GM12878 (cell line): ENCODE measurements at places on chromosomes 12 and 14. TPM values are rescaled to one million over a fixed set of nuclear protein-coding genes. Genes with fewer than 3 reads are reported as not detected.

DNA sequence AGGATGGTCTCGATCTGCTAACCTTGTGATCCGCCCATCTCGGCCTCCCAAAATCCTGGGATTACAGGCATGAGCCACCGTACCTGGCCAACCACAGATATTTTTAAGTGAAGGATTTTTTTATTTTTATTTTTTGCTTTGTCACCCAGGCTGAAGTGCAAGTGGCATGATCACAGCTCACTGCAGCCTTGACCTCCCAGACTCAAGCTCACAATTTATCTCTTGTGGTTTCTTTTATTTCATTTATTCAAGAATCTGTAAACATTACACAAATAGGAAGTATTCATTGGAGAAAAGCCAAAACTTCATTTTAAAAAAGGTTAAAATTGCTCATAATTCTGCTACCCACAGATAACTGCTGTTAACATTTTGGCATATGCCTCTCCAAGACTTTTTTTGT is 13.3 kb downstream of the MOAP1 start:
- H3K36me3 ChIP-seq: no peaks in the 10 kb centered on the region
- H3K4me1 ChIP-seq: no peaks in the 10 kb centered on the region
- H3K4me3 ChIP-seq: no peak overlapping the region
- H3K27ac ChIP-seq: no peak overlapping the region
- no peak for DNase-seq

GRCh38 chr14:29908652-29909577 is 18.7 kb downstream of the PRKD1 start:
- H3K27me3 ChIP-seq: no peaks in the 10 kb centered on the region
- no peak overlapping the region for H3K27ac ChIP-seq
- no peak for DNase-seq
- H3K4me3 ChIP-seq: no peak overlapping the region

DNA sequence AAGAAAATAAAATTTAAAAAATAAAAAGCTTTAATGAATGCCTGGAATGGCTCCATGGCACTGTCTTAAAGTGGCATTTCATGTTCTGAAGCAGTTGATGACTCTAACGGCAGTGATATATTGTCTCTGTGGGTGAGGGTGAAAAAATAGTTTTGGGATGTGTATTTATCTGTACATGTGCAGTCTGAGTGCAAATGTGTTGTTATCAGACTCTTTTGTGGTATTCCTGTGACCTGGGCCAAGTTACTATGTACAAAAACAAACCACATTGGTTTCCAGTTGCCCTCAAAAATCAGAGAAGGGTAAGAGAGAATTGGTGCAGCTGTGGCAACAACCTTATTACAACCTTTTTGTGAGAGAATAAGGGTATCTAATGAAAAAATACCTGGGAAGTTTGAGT is 81.7 kb upstream of the CCDC91 start:
- no peak overlapping the region for H3K4me3 ChIP-seq
- no peaks in the 10 kb centered on the region for H3K36me3 ChIP-seq
- H3K4me1 ChIP-seq: no peaks in the 10 kb centered on the region
- H3K27ac ChIP-seq: no peak overlapping the region

- H3K36me3 ChIP-seq: no peaks in the 10 kb centered on the region
- DNase-seq: no peak
- no peaks in the 10 kb centered on the region for H3K4me1 ChIP-seq
- no peaks in the 10 kb centered on the region for H3K27me3 ChIP-seq
Measured at GRCh38 chr12:34298176-34298970, 276.1 kb downstream of the ALG10 start.

DNA sequence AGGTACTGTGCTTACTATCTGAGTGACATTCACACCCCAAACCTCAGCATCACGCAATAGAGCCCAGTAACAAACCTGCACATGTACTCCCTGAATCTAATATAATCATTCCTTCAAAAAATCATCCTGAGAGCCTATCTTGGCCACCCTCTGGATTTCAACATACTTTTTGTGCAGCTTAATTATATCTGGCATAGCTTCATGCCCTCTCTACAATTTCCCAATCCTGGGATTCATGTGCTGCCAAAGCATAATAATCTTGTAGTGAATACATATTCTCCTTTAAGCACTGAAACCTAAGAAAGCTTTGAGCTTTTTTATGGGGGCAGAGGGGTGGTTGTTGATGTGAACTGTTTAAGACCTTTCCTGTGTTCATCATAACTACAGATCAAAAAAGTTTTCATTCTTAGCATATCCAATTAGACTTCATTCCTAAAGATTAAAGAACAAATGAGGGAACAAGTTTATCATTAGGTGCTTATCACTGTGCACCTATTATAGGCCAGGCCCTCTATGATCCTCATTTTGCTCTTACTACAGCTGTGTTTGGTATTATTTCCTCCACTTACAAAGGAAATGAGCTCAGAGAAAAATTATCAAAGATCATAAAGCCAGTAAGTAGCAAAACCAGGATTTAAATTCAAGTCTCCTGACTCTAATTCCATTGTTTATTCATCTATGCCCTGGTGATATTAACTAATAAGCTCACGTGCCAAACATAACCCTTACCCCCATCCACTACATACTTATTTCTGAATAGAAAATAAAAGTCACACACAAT is 51.2 kb downstream of the SINHCAF start:
- H3K4me1 ChIP-seq: no peaks in the 10 kb centered on the region
- no peak overlapping the region for H3K4me3 ChIP-seq
- H3K36me3 ChIP-seq: no peaks in the 10 kb centered on the region
- no peak for DNase-seq
- no peaks in the 10 kb centered on the region for H3K27me3 ChIP-seq

GRCh38 chr14:69475194-69475818 is 9.2 kb upstream of the PLEKHD1 start:
- no peak overlapping the region for H3K27ac ChIP-seq
- H3K4me3 ChIP-seq: no peak overlapping the region
- no peaks in the 10 kb centered on the region for H3K36me3 ChIP-seq

GRCh38 chr12:34126239-34126641 is 103.9 kb downstream of the ALG10 start:
- H3K4me1 ChIP-seq: no peaks in the 10 kb centered on the region
- no peak overlapping the region for H3K27ac ChIP-seq
- H3K4me3 ChIP-seq: no peak overlapping the region; the same call in 1 of the 2 replicates
- no peaks in the 10 kb centered on the region for H3K27me3 ChIP-seq

DNA sequence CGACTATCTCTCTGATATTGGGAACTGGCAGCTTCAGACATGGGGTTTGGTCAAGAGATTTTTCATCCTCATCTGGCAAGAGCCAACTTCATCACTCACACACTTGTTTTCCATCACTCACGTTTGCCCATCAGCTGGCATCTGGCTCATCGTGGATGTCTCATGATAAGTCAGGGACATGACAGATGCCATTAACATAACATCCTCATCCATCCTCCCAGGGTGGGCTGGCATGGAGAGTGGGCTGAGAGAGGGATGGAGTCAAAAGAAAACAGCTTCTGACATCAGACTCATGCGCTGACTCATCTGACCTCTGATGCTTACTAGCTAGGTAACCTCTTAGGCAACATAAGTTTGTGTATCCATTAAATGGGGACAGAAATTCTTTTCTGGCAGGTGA is 1.8 kb upstream of the VSX2 start:
- H3K36me3 ChIP-seq: no peaks in the 10 kb centered on the region
- H3K27me3 ChIP-seq: peaks cover 18% of the 10 kb centered on the region
- no peak overlapping the region for H3K27ac ChIP-seq
- H3K4me3 ChIP-seq: no peak overlapping the region
- no peak for DNase-seq

DNA sequence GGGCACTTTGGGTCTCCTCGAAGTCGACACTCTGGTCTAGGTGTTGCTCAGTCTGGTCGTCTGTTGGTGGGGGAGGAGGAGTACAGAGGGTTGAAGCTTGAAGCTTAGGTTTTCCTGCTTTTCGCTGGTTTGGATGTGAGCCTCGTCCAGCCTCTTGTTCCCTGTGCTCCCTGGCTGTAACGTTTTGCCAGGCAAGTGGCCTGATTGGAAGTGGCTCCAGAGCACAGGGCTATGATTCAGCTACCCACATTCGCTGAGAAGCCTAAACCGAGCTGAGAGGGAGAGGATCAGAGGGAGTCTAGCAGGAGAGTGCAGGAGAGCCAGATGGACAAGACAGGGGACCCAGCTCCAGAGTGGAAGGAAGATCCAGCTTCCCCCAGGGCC is 6.1 kb downstream of the HOXC10 start:
- no peak overlapping the region for H3K4me3 ChIP-seq
- H3K27me3 ChIP-seq: peaks cover 29% of the 10 kb centered on the region
- peaks cover 13% of the 10 kb centered on the region for H3K4me1 ChIP-seq
- no peak overlapping the region for H3K27ac ChIP-seq

DNA sequence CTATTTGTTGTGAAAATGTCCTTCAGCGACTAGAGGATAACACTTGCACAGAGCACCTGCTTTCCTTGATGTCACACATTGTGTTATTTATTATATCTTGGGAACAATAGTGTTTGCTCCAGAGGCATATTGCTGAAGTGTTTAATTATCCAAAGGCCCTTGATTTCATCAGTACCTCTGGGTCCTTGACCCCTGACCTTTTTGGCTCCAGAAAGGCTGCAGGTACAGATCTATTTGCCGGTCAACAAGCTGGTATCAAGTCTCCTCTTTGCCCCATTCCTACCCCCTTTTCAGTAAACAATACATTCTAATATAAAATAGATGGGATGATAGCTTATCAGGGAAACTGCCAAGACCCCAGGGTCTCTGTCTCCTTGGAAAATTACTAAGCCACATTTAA is 206.8 kb downstream of the DACT1 start:
- H3K27me3 ChIP-seq: no peaks in the 10 kb centered on the region

DNA sequence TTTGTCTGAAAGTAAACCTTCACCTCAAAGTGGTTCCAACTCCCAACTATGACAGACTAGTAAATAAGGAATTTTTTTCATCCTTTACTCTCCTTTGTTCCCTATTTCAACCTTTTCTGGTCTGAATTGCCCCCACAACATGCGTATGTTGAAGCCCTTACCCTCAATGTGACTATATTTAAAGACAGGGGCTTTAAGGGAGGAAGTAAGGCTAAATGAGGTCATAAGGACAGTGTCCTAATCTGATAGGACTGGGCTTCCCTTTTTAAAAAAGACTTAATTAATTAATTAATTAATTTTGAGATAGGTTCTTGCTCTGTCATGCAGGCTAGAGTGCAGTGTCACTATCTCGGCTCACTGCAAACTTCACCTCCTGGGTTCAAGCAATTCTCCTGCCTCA is 86.3 kb downstream of the VCPKMT start:
- H3K36me3 ChIP-seq: no peaks in the 10 kb centered on the region
- H3K4me1 ChIP-seq: peaks cover 5% of the 10 kb centered on the region; the same call in 1 of the 2 replicates
- no peak for DNase-seq
- no peak overlapping the region for H3K4me3 ChIP-seq
- H3K27me3 ChIP-seq: no peaks in the 10 kb centered on the region

DNA sequence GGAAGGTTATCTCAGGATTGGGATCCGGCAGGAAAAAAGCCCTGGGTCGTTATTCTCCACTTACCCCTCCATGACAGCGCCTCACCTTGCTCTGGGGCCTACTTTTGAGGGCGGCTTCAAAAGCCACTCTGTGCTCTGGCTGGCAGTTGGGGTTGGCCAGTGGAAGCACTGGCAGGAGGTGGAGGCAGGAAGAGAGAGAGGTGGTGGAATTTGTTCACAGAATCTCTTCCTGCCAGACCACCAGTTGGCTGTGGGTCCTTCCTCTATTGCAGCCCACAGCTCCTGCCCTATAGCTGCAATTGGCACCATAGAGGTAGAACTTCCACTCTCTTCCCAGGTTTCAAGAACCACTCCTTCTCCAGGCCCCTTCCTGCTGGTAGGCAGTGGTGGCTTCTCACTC is 32.7 kb upstream of the SDR39U1 start:
- no peak overlapping the region for H3K4me3 ChIP-seq
- no peak overlapping the region for H3K27ac ChIP-seq
- no peaks in the 10 kb centered on the region for H3K36me3 ChIP-seq
- no peak for DNase-seq
- H3K4me1 ChIP-seq: no peaks in the 10 kb centered on the region

- peak overlapping the region; percentile 96 for H3K4me3 ChIP-seq
- H3K36me3 ChIP-seq: peaks cover 7% of the 10 kb centered on the region; the same call in 1 of the 2 replicates
- DNase-seq: no peak
- no peaks in the 10 kb centered on the region for H3K27me3 ChIP-seq
Measured at GRCh38 chr12:71756054-71756690, 1.5 kb downstream of the RAB21 start.

GRCh38 chr12:132669166-132669879 is 17.8 kb downstream of the POLE start:
- no peaks in the 10 kb centered on the region for H3K4me1 ChIP-seq
- no peak overlapping the region for H3K27ac ChIP-seq
- H3K27me3 ChIP-seq: no peaks in the 10 kb centered on the region
- no peak overlapping the region for H3K4me3 ChIP-seq
- peaks cover 23% of the 10 kb centered on the region for H3K36me3 ChIP-seq

DNA sequence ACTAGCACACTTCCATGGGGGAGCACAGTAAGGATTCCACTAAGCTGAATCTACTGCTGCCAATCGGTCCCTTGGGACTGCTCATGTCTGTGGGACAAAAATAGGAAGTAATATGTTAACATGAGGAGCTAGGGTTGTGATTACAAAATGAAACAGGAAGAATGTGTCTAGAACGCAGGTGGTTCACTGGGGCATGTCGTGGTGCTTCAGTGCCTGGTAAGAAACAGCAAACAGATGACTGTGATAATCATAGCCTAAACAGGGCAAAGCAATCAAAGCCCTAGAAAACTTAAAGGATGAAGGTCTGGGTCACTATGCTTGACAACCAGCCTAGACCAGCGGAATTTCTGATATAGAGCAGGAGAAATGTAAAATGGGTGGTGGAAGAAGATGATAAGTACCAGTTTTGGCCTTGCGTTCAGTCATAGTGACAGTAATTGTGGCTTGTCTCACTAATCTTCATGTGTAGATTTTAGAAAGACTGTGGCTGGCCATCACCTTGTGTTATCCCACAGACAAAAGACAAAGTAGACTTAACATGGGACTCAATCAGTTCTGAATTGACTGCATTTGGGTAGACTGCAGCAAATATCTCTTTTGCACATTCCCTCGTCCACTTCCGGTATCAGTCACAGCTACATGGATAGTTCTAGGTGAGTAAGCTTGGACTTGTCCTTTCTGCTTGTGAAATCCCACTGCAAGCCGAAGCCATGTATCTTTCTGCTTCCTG is 51.4 kb downstream of the WASHC3 start:
- peak overlapping the region; percentile 42; the same call in 1 of the 2 replicates for H3K4me3 ChIP-seq
- H3K4me1 ChIP-seq: peaks cover 21% of the 10 kb centered on the region
- H3K36me3 ChIP-seq: peaks cover 4% of the 10 kb centered on the region; the same call in 1 of the 2 replicates

DNA sequence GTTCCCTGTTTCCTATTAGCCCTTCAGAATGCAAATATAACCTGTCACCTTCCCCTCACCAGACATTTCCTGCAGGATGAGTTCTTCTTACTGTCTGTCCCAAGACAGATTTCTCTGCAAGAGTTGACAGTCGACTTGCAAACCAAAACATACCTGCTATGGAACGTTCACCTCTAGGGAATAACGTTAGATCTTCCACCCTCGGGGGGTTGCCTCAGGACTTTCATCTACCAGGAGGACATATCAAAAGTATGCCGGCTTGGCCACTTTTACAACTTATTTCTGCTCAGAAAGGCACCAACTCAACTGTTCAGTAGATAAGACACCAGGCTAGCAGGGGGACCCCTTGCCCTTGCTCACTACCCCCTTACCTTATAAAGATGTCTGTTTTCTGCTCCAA is 92.5 kb downstream of the DAAM1 start:
- H3K4me1 ChIP-seq: peaks cover 10% of the 10 kb centered on the region
- no peak for DNase-seq
- no peaks in the 10 kb centered on the region for H3K27me3 ChIP-seq
- no peaks in the 10 kb centered on the region for H3K36me3 ChIP-seq
- H3K4me3 ChIP-seq: no peak overlapping the region
- H3K27ac ChIP-seq: no peak overlapping the region

KRT74 gene
- total RNA-seq: not detected in 2 replicates

PLXNC1 gene
- 35.2 and 36.4 TPM in 2 replicates for total RNA-seq

FRS2 gene
- 8.9 and 9.1 TPM in 2 replicates for total RNA-seq

KRT73 gene
- not detected in 2 replicates for total RNA-seq

KRT75 gene
- not detected in 2 replicates for total RNA-seq

ZC2HC1C gene
- total RNA-seq: 1.1 and 1.7 TPM in 2 replicates

NRXN3 gene
- 2.7 and 3.3 TPM in 2 replicates for total RNA-seq
